Liver (tissue), 10 donors: ENCODE measurements at places on chromosomes 5 and 9. TPM values are rescaled to one million over a fixed set of nuclear protein-coding genes. Genes with fewer than 3 reads are reported as not detected.

Gene MAP1B
- total RNA-seq, result 0.93 TPM

Gene UNC5A
- not detected for total RNA-seq

Gene LCN15
- total RNA-seq, result not detected

Gene CTXN3
- total RNA-seq, result not detected

Gene GABRA1
- total RNA-seq, result not detected

Gene DNAH5
- total RNA-seq, result 14.8 TPM

Gene SLC36A2
- total RNA-seq, result not detected

DNA sequence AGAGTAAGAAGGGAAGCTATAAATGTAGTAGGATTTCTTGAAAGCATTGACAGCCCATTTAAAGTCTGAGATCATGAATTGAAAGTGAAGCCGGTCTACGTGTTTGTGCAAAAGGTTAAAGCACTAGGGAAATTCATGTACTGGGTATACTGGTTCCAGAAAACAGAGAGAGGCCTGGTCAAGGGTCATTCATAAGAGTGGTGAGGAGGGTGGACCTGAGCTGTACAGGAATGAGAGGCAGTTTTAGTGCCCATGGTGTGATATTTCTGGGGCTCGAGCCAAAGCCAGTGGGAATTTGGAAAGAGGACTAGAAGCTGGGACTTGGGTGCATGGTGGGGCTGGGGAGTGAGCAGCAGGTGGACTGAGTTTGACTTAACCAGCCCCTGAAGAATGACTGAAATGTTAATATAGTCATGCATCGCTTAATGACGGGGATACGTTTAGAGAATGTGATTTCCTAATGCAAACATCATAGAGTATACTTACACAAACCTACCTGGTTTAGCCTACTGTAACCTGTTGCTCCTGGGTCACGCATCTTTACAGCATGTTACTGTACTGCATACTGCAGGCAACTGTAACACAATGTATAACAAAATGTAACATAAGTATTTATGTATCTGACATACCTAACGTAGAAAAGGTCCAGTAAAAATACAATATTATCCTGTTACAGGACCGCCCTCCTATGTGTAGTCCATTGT is 173.0 kb downstream of the MAST4 start:
- H3K36me3 ChIP-seq, result no peaks in the 10 kb centered on the region
- H3K27ac ChIP-seq, result peak overlapping the region; percentile 17
- H3K4me3 ChIP-seq, result no peak overlapping the region
- no peaks in the 10 kb centered on the region for H3K27me3 ChIP-seq
- no peaks in the 10 kb centered on the region for H3K4me1 ChIP-seq

DNA sequence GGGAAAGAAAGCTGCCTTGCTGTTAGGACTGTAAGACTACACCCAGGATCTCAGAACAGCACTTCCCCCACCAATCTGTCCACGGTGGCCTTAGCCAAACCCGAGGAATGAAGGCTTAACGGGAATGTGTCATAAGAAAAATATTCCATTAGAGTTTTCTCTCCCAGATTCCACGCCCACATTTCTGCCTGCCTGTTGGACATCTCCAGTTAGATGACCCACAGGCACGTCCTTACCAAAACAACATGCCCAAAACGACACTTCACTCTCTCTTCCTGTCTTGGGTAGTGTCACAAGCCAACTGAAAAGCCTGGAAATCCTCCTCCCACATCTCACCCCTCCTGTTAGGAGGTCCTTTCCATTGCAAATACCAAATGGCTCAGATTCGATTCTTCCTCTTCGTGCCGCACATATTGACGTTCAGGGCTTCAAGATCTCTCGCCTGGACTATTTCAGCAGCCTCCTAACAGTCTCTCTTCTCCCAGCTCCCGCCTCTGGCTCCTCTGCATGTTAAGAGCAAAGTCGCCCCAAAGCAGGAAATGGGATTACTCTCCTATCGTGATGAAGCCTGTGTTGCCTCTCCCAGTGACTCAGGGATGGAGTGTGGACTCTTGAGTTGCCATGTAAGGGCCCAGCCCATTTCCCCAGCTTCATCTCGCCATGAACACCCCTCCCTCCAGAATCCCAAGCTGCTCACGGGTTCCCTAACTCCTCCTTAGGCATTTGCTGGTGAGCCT is 159.3 kb downstream of the NR3C1 start:
- H3K36me3 ChIP-seq, result no peaks in the 10 kb centered on the region
- H3K4me1 ChIP-seq, result peaks cover 7% of the 10 kb centered on the region
- H3K27ac ChIP-seq, result peak overlapping the region; percentile 26
- no peak for DNase-seq

- no peaks in the 10 kb centered on the region for H3K27me3 ChIP-seq
- peaks cover 69% of the 10 kb centered on the region for H3K4me1 ChIP-seq
- peaks cover 11% of the 10 kb centered on the region for H3K36me3 ChIP-seq
- H3K4me3 ChIP-seq, result no peak overlapping the region
- H3K27ac ChIP-seq, result peak overlapping the region; percentile 91
- no peak for DNase-seq
These were observed 6.3 kb downstream of the BHMT2 start for GRCh38 chr5:79075646-79076426.

DNA sequence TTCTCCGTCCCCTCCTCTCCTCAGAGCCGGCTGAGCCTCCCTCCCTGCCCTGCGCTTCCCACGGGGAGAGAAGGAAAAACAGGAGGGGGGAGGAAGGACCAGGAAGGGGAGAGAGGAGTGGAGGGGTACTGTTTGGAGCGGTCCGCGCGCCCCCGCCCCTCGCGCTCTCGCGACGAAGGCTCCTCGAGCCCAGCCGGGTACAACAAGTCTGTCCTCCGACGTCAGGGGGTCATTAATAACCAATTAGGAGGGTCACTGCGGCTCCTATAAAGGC is 480 bp upstream of the PRDM12 start:
- no peak for DNase-seq
- peaks cover 10% of the 10 kb centered on the region for H3K27me3 ChIP-seq
- no peaks in the 10 kb centered on the region for H3K36me3 ChIP-seq
- H3K4me1 ChIP-seq, result peaks cover 23% of the 10 kb centered on the region
- no peak overlapping the region for H3K27ac ChIP-seq

DNA sequence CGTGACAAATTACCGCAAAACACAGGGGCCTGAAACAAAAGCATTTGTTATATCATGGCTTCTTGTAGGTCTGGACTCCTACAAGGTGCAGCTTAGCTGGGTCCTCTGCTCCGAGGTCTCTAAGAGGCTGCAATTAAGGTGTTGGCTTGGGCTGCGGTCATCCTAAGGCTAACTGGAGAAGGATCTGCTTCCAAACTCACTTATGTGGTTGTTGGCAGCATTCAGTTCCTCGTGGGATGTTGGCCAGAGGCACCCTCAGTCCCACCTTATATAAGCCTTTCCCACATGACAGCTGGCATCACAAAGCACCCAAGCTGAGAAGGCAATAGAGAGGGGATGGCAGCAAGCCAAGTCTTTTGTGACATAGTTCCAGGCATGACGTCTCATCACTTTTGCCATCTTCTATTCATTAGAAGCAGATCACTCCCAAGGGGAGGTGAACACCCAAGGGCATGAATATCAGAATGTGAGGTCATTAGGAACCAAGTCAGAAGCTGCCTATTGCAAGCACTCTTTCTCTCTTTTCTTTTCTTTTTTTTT is 47.9 kb upstream of the ZBTB43 start:
- no peaks in the 10 kb centered on the region for H3K36me3 ChIP-seq
- H3K27me3 ChIP-seq, result peaks cover 3% of the 10 kb centered on the region
- no peak overlapping the region for H3K27ac ChIP-seq
- H3K4me3 ChIP-seq, result no peak overlapping the region
